Right ventricle myocardium superior (tissue), 1 donor: ENCODE measurements at places on chromosomes 3 and 15.

- DNase-seq: no peak
Observed at GRCh38 chr15:47362118-47362905, 355.0 kb upstream of the SEMA6D start.

- peak; percentile 89 for DNase-seq
Observed at GRCh38 chr3:123328851-123329635, 119.8 kb downstream of the ADCY5 start.

- no peak for DNase-seq
Observed at GRCh38 chr3:134846911-134847317, 51.9 kb downstream of the EPHB1 start.

DNA sequence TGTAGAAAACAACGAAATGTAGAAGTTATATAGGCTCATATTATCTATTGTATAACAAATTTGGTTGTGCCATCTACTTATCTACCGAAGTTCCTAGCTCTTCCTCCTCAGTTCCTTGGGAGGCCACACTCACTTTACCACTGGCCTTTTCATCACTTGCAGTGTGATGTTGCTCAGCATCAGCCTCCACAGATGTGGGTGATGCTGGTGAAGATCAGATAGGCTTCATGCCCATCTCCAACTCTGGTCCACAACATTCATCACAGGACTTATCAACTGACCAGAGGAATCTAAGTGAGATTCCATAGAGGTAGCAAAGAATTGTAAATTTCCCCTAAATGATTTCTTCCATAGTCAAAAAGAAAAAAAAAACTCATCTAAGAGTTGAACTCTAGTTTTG is 8.4 kb downstream of the CD200 start:
- no peak for DNase-seq

DNA sequence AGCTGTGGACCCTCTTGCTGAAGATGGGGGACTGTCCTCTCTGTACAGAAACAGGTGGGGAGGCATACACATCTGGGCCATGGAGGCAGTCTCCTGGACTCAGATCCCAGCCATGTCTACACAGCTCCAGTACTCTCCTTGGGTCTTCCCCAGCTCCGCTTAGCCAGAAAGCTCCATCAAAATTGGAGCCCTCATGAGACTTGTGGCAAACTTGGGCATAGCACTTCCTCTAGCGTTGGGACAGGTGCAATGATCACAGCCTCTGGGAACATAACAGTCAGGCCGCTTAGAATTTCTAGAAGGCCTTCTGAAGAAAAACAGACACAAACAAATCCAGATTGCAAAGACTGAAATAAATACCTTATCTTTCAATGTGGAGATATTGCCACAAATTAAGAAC is 634.3 kb upstream of the GOLIM4 start:
- DNase-seq: no peak

DNA sequence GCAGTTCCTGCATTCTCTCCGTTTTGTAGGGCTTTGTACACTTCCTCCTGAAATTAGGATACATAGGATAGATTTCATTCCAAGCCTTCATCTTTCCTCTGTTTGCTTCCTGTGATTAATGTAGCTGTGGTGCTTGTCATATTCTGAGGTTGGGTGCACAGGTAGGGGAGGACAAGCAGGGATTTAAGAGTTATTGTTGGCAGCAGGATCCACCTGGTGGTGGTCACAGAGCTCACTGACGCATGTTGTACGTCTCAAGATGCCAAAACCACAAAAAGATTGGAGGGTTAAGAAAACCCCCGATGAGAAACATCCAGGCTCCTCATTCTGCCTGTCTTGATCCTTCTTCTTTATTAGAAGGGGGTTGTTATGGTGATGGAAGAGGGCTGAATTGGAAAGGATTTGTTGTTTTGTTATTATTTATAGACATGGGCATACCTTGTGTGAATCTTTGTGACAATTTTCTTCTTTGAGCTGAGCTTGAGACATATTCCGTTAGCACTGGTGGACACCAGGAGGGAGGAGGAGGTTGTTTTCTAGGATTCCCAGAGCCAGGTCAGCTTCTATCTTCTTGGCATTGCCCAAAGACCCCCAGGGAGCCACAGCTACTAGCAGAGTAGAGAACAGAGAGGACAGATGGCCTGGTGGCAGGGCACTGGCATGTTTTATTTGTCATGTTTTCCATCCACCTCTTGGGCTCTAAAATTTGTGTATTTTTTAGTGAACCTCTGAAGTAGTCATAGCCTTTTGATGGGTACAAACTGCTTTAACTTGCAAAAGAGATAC is 57.7 kb upstream of the LARS2 start:
- DNase-seq: no peak

- DNase-seq: no peak
Observed at GRCh38 chr15:41934843-41935242, 37.5 kb downstream of the EHD4 start.

GRCh38 chr3:182142928-182143327 is 431.2 kb downstream of the SOX2 start:
- no peak for DNase-seq

GRCh38 chr3:8841472-8841871 is 72.1 kb upstream of the OXTR start:
- no peak for DNase-seq

GRCh38 chr3:161498259-161498921 is 1.8 kb downstream of the OTOL1 start:
- DNase-seq: no peak

DNA sequence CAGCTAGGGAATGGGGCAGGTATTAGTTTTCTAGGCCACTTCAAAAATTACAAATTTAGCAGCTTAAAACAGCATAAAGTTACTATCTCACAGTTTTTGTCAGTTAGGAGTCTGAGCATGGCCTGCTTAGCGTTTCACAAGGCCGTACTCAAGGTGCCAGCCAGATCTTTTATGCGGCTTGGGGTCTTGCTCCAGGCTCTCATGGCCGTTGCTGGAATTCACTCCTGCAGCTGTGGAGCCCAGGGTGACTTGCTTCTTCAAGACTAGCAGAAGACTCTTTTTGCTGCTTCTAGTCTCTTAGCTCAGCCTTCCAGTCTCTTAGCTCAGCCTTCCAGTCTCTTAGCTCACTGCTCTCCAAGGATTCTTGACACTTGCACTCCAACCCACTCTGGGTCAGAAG is 242.1 kb upstream of the CTDSPL start:
- no peak for DNase-seq
